ENCODE measurements at places on chromosomes 7 and 10.

DNA sequence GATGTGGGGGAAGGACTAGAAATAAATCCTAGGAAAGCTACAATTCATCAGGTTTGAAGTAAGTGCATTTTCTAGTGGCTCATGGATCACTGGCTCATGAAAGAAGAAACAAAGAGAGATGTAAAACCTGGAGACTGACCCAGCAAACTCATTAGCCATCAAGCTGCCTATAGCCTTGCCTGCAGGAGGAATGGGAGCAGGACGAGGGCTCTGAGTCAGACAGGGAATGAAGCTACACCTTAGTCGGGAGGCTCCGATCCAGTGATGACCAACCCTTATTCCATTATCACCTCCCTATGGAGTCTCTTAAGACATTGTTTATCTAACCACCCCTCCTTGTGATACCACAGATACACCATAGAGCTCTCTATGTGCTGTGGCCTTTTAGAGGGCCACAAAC, 112.5 kb upstream of the WDR11 start:
- no peak for DNase-seq

GRCh38 chr7:77351539-77352004, 64.6 kb downstream of the GSAP start:
- peak; percentile 32 for DNase-seq

- no peak for DNase-seq
Observed at GRCh38 chr7:115724400-115725056, 306.0 kb downstream of the TFEC start.

DNA sequence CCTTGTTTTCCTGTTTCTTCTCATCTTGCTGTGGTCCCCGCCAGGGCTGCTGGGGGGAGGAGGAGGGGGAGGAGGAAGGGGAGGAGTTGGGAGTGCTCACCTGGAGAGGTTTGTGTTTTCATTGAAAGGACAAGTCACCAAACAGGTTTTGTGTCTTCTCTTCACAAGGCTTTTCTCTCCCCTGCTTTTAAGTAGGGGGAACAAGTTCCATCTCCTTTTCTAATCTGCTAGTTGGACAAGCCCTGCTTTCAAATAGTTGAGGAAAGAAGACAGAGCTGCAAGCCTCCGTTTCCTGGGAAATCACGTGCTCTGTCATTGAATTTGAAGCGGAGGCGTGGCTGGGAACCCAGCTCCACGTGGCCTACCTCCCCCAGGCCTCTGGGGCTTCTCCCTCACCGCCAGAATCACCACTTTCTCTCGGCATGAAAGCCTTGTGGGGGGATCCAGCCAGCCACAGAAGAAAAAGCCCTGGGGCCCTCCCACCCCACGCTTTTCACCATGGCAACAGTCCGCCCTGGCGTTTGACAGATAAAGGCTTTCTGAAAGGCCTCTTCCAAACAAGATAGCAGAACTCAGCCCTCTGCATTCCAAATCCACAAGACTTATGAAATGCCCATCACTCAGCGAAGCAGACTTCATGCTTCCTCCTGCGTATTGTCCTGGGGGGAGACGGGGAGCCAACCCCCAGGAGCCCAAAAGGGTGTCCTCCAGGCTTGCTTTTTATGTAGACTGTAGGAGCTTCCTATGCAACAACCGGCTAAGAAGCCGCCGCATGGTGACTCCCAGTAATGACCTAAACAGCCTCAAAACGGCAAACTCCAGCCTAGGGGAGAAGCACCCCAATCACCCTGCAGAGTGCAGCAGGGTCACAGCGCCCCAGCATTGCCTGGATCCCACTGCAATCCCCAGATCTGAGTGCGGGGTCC, 51.7 kb downstream of the PROSER2 start:
- peak; percentile 89 for DNase-seq

DNA sequence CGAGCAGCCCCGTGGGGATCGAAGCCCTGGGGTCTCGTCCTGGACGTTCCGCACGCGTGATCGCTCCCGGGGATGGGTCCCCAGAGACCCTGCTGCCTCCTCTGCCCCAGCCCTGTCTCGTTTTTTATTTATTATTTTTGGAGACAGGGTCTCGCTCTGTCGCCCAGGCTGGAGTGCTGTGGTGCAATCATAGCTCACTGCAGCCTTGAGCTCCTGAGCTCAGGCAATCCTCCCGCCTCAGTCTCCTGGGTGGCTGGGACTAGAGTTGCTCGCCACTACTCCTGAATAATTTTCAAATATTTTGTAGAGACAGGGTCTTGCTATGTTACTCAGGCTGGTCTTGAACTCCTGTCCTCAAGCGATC, 319 bp upstream of the STX1A start:
- no peak for DNase-seq

DNA sequence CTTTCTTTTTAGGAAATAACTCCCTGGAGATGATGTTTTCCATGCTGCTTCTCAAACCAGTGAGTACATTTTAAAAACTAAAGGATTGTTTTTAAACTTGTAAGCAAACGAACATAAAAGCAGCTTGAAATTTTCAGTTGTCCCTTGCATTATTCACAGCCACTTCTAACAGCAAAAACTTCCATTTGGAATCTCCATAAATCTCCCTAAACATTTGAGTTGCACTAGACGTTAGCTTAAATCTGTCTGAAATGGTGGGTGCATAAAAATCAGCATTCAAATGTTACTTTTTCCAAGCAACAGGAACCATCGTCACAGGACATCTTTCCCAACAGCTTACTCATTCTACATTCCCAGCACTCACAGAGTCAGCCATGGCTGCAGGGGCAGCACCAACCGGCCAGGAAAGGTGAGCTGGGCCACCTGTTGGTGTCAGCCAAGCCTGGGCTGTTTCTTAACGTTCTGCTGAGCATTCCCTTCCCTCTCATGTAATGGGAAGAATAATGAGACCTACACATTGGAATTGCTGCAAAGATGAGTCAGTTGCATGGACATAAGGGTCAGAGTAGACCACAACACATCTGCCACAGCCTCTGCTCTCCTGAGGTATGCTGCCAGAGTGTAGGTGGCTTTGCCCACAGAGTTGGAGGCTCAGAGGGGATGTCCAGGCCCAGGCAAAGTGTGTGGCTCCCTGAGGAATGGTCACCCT, 163.2 kb downstream of the TNS3 start:
- DNase-seq = no peak

DNA sequence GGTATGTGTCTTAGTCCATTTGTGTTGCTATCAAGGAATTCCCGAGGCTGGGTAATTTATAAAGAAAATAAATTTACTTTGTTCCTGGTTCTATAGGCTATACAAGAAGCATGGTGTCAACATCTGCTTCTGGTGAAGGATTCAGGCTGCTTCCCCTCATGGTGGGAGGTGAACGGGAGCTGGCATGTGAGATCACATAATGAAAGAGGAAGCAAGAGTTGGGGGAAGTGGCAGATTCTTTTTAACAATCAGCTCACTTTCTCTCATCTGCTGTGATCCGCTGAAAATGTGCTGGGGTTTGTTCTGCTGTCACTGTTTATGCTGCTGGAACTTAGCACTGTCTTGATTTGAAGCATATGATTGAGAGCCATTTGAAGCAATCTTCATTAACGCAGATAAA, 730.0 kb upstream of the SORCS1 start:
- DNase-seq = peak; percentile 17

DNA sequence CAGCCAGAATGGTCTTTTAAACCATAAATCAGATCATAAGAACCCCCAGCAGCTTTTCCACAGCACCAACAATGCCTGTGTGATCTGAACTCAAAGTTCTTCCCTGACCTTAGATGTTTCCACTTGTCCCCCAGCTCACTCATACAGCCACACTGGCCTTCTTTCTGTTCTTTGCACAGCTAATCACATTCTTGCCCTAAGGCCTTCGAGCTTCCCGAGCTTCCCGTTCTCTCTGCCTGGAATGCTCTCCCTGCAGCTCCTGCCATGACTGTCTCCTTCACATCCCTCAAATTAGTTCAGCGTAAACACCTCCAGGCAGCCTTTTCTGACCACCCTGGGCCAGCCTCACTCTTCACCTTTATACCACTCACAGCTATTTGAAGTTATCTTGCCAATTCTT, 166.8 kb upstream of the NFE2L3 start:
- DNase-seq = no peak

DNA sequence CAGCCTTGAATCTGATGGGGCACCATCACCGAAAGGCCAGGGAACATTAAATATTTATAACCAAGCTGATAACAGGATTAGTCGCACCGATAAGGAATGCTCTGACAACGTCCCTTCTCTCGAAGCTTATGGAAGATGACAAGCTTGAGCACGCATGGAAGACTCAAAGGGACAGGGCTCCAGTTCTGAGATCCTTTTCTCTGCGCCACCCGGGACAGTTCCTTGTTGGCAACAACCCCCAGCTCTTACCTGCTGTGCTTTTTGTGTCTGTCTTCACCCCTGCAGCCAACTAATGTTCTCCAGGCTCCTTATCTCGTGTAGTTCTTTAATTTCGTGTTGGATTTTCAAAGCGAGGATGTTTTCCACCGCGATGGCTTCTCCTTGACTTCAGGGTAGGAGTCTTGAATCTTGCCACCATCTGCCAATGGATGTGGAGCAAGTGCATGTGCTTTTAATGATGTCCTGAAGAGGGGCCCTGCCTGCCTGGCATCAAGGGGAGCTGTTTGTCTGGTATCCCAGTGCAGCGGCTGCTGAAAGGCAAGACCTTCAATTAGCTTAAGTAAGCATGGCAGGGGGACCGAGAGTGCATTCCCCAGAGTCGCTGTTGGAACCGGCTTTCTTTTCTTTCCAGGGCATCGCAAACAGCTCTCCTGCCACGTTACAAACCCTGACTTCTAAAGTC, 354 bp upstream of the FERD3L start:
- peak; percentile 84 for DNase-seq

GRCh38 chr7:151247611-151248345, 716 bp downstream of the SMARCD3 start:
- no peak for DNase-seq

DNA sequence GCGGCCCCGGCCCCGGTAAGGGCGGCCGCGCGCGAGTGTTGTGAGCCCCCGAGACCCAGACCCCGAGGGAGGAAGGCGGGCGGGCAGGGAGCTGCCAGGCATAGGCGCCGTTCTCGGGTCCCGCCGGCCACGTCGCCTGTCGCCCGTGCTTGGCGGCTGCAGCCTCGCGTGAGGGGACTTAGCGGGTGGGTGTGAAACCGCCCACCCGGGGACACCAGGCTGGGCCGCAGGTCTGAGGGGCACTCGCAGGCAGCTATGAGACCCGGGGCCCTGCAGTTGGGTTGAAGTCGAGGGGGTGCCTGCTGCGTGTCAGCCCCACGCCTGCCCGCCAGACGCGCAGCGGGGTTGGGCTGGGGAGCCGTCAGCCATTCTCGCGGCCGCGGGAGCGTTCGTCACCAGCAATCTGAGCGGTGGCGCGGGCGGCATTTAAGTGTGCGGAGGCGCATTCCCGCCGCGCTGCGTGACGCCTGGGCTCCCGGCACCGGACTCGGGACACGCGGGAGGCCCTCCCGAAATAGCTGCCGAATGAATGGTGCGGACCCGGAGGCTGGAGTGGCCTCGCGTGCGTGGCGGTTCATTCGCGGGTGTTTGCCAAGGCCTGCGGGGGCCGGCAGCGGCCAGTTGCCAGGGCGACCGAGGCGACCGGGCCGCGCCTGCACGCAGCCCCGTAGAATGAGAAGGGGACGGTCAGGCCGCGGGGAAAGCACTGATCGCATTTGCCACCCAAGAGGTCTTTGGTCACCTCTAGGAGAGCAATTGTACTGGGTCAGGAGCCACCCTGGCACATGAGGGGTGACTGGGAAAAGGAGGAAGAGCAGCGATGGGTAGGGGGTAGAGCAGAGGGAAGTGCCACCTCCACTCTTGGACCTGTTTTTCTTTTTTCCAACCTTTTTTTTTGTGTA, 750 bp downstream of the ZNF398 start:
- DNase-seq = peak; percentile 54

DNA sequence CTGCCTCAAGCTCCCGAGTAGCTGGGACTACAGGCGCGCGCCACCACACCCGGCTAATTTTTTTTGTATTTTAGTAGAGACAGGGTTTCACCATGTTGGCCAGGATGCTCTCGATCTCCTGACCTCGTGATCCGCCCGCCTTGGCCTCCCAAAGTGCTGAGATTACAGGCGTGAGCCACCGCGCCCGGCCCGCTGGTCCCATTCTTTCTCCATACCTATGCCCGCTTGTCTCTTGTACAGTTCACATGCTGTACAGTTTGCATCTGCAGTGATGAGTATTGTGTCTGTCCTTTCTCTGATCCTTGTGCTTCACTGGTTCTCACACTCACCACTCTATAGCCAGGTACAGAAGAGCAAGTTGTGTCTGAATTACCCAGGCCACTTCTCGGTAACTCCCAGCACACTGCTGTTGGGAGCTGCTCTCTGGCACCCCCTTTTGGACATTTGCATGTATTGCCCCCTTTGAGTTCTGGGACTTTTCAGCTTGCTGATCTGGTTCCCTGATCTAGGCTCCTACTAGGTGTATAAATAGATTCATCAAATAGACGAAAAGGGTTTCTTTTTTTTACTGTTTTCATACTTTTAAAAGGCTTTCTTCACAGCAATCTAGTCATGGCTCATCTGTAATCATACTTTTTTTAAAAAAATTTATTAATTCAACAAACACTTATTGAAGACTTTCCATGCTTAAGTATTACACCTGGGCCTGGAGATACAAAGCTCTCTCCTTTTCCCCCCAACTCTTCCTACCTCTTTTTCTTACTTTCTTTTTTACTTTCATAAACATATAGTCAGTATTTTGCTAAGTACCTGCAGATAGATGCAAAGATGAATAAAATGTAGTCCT, 53.5 kb downstream of the AOAH start:
- DNase-seq = peak; percentile 83

DNA sequence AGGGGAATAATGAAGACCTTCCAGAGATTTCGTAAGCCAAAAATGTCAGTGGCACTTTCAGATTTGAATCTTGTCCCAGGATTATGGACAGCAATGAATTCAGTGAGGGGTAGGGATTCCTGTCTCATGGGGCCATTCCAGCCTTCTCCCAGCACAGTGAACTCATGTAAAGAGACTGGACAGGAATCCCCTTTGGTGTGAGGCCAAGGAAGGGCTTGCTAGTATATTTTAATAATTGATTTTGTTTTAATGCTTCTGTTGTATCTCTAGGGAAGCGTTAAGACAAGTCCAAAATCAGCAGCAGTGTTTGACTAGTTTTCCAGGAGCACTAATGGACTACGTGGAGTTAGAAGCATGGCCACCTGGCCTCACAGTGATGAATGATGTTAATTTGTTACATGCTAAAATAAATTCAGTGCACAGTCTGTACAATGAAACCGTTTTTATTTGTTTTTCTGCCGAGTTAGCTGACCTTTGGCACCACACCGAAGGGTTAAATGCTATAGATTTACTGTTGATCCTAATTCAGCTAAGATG, 214.0 kb upstream of the DKK1 start:
- DNase-seq = no peak

DNA sequence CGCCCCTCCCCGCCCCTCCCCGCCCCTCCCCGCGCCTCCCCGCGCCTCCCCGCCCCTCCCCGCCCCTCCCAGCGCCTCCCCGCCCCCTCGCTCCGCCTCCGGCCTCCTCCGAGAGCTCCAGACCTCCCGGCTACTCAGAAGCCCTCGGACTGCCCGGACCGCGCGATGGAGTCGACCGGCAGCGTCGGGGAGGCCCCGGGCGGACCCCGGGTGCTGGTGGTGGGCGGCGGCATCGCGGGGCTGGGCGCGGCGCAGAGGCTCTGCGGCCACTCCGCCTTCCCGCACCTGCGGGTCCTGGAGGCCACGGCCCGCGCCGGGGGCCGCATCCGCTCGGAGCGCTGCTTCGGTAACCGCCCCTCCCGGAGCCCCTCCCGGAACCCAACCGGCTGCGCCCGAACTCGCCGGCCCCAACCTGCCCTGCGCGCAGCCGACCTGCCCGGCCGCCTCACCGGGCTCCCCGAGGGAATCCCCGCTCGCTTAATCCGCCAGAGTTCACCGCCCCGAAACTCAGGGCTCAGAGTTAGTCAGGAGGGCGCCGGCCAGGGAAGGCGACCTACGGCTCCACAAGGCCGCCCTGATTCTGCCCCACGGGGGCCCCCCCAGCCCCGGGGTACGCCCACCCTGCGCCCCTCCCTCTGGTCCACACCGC, at the start of gene PAOX:
TSS of gene PAOX (plus strand) at position 111 of the 649 bp plus-strand sequence. CDS start at position 166, 55 bp downstream.
- DNase-seq = peak; percentile 77

Measured in GM23338 (cell line).